ENCODE measurements at places on chromosomes 12 and 14. TPM values are rescaled to one million over a fixed set of nuclear protein-coding genes. Genes with fewer than 3 reads are reported as not detected.

P2RX2 gene
- total RNA-seq = not detected

- peaks cover 45% of the 10 kb centered on the region for H3K4me1 ChIP-seq
- no peaks in the 10 kb centered on the region for H3K27me3 ChIP-seq
- H3K36me3 ChIP-seq = peaks cover 8% of the 10 kb centered on the region
- H3K27ac ChIP-seq = peak overlapping the region; percentile 96
- H3K4me3 ChIP-seq = peak overlapping the region; percentile 77
Measured at GRCh38 chr14:35123388-35123703, 994 bp downstream of the PRORP start.

DNA sequence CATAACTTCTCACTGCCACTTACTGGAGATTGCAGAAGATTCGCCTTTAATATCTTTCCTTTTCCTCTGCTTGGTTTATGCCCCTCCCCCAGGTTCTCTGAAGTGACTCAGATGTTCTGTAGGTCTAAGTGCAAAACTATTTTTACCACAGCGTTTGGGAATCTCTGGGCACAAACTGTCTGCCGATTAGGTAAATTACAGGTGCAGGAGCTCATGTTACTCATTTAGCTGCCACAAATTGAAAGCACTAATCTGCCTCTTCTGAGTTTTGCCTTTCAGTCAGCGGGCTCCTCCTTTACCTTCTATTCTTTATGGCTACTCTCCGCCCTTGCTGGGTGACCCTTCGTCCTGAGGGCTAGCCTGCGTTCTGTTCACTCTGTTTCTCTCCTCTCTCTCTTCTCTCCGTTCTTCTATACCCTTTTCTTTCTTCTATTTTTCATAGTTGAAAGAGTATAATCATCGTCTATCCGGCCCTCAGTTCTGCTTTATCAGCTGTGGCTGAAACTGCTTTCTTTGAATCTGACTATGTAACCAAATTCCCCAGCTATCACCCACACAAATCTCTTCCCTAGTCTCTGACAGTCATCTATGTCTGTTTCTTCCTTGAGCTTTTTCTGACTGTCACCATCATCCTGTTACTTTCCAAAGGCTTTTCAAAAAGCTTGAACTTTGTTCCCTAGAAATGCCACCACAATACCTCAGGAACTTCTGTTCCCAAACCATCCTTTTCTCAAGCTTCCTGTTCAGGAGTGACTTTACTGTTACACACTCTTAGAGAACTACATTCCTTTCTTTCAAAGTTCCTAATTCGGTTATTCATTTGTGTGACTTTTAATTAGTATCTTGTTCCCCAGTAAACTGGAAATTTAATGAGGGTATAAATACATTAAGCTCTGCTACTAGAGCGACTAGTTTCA is 4.3 kb upstream of the MYF6 start:
- H3K36me3 ChIP-seq = no peaks in the 10 kb centered on the region
- H3K4me3 ChIP-seq = peak overlapping the region; percentile 48
- peaks cover 14% of the 10 kb centered on the region for H3K4me1 ChIP-seq

TXNDC16 gene
- total RNA-seq = 3.6 TPM
